Tongue (tissue), 3 donors: ENCODE measurements at places on chromosomes 4 and X.

DNA sequence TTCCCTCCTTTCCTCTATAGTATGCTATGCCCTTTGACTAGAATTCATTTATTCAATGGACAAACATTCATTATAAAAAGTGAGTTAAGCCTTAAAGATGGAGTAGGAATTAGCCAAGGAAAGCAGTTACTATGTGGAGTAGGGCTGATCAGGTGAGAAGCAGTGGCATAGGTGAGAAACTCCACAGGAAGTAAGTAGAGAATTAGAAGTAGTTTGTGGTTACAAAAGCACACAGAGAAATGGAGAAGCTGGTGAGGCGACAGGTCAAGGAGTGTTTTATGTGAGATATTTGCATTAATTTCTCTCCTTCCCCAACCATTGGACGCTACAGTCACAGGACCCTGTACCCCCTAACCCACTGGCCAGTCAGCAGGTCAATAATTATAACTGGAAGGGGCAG lies 30.6 kb downstream of the SETD7 start:
- no peak for DNase-seq

DNA sequence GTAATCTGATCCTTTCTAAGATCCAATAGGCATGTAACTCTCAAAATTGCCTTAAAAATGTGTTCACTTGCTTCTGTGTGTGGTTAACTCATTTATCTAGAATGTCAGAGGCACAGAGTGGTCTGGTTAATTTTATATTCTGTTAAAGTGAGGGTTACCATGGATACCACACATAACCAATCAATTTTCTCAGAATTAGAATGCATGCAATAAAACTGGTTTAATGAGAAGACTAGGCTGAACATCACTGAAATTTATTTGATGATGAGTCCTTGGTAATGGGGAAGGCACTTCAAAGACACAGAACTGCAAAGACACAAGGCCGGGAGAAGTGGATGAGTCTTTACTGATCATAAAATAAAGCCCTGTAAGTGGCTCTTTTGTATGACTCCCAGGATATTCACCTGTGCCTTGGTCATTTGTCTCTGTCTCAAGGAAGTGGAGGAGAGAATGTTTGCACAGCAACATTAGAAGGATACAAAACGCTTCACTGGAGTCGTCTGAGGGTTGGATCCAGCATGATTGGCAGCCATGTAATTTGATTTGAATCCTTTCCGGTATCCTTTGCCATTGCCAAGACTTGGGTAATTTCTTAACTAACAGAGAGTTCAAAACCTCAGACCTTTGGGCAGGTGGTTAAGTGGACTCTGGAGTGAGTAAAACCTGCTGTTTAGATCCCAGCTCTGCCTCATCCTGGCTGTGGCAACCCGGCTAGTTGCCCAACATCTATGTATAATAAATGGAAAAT lies 94.0 kb upstream of the RBPJ start:
- no peak for DNase-seq

- no peak for DNase-seq
Measured at GRCh38 chr4:86926435-86927086, 8.2 kb upstream of the AFF1 start.

DNA sequence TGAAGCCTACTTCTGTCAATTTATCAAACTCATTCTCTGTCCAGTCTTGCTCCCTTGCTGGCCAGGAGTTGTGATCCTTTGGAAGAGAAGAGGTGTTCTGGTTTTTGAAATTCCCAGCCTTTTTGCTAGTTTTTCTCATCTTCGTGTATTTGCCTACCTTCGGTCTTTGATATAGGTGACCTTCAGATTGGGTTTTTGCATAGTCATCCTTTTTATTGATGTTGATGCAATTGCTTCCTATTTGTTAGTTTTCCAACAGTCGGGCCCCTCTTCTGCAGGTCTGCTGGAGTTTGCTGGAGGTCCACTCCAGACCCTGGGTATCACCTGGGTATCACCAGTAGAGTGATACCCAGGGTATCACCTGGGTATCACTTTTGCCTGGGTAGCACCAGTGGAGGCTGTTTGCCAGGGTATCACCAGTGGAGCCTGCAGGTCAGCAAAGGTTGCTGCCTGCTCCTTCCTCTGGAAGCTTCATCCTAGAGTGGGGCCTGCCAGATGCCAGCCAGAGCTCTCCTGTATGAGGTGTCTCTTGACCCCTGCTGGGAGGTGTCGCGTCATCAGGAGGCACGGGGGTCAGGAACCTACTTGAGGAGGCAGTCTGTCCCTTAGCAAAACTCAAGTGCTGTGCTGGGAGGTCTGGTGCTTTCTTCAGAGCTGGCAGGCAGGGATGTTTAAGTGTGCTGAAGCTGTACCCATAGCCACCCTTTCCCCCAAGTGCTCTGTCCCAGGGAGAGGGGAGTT lies 684.2 kb downstream of the PCDH18 start:
- DNase-seq: no peak

DNA sequence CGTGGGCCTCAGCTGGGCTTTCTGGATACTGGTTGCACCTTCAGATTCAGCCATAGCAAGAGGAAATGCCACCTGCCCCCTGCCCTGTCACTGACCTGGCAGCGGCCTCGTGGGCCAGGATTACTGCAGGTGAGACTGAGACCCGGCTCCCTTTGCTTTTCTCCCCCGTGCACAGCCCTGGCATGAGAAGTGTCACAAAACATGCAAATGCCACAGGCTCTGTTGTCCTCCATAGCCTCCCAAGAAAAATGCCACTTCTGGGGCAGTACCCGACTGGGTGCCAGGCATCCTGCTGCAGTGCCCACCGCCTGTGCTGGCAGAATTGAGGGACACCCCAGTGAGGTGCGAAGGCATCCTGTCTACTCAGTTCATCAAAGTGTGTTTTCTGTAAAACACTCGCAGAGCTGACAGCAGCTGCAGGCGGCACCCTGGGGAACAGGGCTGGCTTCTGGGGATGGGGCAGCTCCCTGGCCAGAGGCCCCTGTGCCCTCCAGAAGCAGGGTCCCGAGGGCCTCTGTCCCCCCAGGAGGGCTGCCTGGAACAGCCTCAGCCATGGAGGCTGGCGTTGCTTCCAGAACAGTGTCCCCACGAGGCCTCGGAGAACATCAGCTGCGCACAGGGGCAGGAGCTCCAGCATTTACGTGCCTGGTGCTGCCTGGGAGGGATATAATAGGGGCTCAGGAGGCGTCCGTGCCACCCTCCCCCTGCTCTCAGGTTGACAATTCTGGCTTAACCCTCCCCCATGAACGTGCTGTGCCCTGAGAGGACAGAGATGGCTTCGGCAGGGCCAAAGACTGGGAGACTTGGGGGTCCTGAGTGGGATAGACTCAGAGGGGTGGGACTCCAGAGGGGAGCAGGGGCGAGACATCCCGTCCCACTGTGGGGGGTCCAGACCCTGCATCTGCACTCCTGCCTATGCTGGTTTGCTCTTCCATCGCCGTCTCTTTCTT lies 99.5 kb upstream of the NKX1-1 start:
- DNase-seq: no peak

DNA sequence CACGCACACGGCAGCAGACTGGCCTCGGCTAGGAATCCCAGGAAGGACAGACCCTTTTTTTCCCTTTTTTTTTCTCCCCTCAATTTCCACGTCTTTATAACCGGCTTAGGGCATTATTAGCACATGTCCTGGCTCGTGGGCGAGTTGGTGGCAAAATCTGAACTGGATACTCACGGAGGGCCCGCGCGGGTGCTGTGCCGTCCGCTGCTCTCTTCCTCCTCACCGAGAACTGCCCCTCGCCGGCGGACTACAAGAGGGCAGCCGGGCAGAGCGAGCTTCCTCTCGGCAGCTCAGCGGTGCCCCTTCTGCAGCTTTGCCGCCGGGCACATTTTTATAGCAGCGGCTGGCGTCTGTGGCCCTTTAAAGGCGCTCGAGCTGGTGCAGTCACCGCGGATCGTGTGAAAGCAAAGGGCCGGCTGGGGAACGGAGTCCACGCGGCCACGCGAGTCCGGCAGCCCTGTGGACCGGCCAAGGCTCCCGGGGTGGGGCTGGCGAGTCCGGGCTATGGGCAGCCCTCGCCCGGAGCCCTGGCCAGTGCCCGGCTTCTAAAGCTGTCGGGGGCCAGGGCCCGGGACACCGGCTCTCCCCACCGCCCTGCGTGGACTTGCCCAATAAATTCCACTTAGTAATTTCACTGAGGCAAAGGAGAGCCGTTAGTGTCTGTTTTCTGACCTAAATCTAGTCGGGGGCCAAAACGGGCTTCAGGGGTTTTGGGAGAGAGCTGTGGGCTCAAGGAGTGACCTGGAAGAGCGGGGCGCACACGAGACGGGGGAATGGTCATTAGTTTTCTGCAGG lies 1.3 kb upstream of the CITED1 start:
- peak; percentile 86 for DNase-seq

DNA sequence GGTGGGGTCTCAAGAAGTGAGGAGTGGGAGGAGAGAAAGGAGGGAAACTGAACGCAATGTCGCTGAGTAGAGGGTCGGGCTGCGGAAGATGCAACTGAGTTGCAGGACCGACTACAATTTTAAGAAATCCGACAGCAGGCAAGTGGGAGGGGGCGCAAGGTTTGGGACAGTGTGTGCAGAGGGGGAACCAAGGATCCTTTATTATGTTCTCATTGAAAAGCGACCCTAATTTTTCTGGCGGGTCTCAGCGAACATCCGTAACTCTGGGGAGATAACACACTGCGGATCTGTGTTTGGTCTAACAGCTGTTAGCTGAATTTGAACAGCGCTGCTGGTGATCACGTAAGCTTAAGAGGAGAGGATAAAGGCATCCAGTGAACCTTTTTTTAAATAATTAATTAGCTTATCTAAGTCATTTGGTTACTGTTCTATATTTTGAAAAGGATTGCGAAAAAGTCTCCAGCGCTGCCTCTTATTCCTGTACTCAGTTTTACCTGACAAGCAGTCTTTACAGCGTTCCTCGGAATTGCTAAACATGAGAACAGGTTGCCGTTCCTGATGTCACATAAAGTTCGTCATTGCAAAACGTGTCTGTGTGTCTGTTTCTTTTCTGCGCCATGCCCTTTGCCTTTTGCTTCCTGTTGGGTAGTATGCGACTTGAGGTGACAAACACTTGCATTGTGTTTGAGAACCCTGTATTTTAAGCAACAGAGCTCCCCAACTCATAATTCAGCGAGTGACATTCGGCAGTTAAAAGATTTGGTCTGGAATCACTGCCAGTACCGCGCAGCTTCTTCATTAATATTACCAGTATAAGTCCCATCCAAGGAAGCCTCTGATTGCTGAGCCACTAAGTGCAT lies 1.3 kb downstream of the HTR2C start:
- DNase-seq: no peak

GRCh38 chr4:177251237-177251636 lies 58.4 kb upstream of the NEIL3 start:
- no peak for DNase-seq

DNA sequence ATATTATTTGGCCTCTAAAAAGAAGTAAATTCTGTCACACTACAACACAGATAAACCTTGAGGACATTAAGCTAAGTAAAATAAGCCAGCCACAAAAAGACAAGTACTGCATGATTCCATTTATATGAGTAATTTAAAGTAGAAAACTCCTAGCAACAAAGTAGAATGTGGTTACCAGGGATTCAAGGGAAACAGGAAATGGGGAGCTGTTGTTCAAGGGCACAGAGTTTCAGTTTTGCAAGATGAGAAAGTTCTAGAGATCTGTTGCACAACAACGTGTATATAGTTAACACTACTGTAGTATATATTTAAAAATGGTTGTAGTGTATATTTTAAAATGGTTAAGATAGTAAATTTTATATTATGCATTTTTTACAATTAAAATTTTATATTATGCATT lies 25.4 kb downstream of the SEC31A start:
- DNase-seq: no peak

DNA sequence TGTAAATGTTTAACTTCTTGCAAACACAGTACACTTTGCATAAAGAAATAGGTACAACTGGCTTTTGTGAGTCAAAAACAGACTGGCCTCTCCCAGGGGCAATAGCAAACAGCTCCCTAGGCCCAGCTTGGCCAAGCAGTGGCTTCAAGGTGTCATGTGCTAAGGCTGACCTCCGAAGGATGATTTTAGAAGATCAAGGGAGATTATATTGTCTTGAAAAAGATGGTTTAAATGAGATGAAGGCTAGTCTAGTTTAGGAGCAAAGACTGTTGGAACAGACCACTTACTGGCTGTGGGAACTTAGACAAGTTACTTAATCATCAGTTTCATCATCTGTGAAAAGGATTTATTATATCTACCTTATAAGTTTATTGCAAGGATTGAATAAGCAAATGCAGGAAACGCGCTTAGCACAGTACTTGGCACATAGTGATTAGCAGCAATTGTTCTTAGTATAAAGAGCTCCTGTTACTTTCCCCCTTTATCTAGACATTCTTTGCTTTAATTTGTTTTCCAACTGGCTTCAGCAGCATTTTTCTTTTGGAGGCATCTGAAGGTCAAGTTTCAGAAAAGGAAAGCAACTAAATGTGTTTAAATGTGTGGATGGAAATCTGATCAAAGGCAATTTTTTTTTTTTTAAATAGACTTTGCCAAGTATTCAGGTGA lies 17.2 kb downstream of the ANXA3 start:
- DNase-seq: no peak

- peak; percentile 13 for DNase-seq
Measured at GRCh38 chrX:110944311-110944750, 148.7 kb upstream of the CHRDL1 start.

- DNase-seq: peak; percentile 24
Measured at GRCh38 chrX:110992611-110993010, 103.4 kb upstream of the PAK3 start.
